Activated CD4-positive, alpha-beta memory T cell treated with anti-CD3 and anti-CD28 coated beads for 36 hours (primary cell): ENCODE measurements at places on chromosomes 13 and 19.

DNA sequence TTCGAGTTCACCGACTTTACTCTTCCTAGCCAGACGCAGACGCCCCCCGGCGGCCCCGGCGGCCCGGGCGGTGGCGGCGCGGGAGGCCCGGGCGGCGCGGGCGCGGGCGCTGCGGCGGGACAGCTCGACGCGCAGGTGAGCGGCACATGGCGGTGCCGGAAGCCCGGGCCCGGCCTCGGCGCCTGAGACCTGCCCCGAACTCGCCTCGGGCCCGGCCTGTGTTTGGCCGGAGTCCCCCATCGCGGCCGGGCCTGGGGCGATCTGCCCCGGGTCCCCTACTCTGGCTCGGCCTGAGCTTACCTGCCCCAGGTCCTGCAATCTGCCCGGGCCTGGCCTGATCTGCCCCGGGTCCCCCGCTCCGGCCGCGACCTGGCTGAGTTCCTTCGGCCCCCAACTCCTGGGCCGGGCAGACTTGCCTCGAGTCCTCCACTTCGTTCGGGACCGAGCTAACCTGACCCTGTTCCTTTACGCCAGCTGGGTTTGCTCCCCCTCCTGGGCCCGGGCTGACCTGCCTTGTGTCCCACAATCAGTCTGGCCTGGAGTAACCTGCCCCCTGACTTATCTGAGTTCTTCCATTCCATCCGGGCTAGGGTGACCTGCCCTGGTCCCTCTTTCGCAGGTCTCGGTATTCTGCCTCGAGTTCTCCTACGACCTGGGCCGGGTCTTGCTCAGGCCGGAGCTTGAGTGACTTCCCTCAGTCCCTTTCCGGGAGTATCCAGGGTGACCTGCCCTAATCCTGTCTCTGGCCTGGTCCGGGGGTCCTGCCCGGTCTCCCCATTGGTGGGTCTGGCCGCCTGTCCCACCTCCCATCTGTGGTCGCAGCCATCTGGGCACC lies 764 bp downstream of the UPF1 start:
- DNase-seq, result peak; percentile 53

DNA sequence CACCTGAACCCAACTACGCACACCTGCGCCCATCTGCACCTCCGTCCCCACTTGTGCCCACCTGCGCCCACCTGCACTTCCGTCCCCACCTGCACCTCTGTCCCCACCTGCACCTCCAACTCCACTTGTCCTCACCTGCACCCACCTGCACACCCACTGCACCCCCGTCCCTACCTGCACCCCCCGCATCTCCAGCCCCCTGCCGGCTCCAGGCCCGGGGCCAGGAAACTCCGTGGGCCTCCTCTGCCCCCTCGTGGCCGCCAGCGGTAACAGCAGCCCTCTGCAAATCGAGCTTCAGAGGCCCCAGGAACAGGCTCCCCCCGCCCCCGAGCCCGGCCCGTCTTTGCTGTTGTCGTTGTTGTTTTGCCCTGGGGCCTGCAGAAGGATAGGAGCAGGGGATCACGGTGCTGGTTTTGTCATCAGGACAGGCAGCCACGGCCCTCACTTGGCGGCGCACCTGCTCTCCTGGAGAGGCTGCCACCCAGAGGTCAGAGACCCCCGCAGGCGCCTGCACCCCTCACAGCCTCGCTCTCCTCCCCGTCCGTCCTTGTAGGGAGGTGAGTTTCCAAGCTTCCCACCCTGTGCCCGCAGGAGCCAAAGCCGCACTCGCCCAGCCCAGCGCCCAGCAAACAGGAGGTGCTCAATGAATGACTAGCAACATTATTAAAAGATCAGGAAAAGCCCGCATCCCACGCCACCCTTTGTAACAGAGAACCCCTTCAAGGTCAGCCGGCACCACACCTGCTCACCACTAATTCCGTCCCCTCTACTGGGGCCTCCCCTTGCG lies 65.4 kb downstream of the GNG7 start:
- DNase-seq, result peak; percentile 82

- no peak for DNase-seq
Measured at GRCh38 chr13:113207890-113208420, 514 bp downstream of the PCID2 start.

DNA sequence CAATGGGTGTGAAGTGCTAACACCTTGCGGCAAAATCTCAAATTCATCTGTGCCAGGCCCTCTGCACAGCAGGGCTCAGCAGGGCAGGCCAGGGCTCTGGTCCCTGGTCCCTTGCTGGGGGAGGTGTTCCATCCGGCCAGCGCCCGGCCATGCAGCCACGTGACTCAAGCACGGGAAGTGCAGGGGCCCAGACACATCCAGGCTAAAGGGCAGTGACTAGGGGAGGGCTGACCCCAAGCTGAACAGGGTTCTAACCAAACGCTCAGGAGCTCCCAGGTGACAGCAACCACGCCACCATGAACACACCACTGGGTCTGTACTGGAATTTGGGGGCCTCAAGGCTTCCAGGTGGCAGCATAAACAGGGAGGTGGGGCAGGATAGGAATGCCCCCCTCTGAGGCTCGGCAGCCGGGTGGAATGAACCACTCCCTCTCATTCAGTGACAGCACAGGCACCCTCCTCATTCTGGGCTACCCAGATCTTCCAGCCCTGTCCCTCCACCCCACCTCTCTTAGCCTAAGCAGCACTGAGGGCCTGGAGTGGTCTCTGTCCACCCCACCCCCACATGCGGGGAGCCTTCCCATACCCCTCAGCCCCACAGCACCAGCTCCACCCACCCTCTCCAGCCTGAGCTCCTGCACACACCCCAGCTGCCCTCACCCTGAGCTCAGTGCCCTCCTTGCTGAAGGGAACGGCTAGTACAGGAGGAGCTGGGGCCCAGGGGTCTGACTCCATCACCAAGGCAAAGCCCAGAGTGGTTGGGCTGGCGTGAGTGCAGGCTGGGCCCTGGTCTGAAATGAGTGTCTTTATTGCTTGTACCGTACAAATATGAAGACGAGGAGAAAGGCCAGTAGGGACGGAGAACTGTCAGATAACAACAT lies 5.3 kb upstream of the CCNP start:
- DNase-seq, result no peak

DNA sequence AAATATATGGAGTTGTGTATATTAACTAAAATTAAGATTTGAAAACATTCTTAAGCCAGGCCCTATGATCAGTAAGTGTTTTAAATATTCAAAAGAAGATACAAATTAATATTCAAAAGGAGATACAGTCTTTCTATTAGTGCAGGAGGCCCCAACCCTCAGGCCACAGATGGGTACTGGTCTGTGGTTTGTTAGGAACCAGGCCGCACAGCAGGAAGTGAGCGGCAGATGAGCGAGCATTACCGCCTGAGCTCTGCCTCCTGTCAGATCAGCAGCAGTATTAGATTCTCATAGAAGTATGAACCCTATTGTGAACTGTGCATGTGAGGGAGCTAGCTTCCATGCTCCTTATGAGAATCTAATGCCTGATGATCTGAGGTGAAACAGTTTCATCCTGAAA lies 232.9 kb downstream of the FOXO1 start:
- peak; percentile 70 for DNase-seq

DNA sequence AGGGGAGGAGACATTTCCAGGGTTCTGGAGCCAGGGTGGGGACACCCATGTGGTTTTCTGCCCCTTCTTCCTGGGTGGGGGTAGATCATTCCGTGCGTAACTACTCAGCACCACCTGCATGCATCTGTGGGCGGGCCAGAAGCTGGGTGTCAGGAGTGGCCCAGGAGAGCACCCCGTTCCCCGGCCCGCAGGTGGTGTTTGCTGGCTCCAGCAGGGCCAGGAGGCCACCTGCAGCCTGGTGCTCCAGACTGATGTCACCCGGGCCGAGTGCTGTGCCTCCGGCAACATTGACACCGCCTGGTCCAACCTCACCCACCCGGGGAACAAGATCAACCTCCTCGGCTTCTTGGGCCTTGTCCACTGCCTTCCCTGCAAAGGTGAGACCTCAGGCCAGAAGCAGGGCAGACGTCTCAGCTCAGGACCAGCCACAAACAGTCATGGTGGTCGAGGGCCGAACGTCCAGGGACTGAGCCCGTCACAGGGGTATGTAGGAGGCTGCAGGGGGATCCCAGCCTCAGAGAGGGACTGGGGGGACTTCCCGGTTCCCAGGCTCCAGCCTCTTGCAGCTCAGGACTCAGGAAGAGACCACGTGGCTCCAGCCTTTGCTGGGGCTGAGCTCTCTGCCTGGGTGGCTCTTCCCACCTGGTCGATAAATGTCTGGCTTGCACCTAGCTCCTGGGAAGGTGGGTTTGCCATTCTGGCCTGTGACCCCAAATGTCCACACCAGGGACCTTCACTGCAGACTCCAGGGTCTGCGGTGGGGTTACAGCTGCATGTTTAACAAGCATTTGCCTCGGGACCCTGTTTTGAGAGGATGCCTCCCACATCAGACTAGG lies 1.6 kb downstream of the FSTL3 start:
- no peak for DNase-seq

- no peak for DNase-seq
Measured at GRCh38 chr13:110500341-110500740, 61.2 kb downstream of the RAB20 start.

- no peak for DNase-seq
Measured at GRCh38 chr19:16022681-16023080, 53.6 kb upstream of the TPM4 start.

- no peak for DNase-seq
Measured at GRCh38 chr13:87669379-87669978, 1.7 kb upstream of the SLITRK5 start.

DNA sequence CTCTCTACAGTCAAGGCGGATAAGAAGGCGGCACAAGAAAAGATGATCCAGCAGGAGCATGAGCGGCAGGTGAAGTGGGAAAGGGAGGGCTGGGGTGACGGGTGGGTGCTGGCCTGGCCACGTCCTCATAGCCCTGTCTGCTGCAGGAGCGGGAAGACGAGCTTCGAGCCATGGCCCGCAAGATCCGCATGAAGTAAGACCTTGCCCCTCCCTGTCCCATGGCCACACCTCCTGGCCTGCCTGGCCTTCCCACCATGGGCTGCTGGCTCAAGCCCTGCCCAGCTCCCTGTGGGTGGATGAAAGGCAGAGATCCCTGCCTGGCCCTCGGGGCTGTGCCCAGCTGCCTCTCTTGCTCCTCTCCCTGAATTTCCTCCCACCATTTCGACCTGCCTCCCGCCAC lies 7.2 kb downstream of the ZNF296 start:
- no peak for DNase-seq

DNA sequence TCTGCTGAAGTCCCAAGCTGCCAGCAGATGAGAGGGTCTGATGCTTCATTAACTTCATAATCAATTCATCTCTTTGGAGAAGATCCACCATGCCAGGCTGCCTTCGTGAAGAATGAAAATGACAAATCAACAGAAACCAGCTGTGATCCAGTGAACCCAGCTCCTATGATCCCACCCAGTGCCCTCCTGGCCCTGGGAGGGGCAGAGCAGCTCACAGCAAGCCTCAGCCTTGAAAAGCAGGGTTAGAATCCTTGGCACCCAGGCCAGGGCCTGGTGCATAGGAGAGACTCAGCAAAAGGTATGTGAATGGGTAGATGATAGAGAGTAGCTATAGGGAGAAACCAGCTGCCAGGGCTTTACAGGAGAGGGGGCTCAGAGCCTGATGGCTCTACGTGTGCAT lies 43.6 kb upstream of the UQCRFS1 start:
- no peak for DNase-seq

DNA sequence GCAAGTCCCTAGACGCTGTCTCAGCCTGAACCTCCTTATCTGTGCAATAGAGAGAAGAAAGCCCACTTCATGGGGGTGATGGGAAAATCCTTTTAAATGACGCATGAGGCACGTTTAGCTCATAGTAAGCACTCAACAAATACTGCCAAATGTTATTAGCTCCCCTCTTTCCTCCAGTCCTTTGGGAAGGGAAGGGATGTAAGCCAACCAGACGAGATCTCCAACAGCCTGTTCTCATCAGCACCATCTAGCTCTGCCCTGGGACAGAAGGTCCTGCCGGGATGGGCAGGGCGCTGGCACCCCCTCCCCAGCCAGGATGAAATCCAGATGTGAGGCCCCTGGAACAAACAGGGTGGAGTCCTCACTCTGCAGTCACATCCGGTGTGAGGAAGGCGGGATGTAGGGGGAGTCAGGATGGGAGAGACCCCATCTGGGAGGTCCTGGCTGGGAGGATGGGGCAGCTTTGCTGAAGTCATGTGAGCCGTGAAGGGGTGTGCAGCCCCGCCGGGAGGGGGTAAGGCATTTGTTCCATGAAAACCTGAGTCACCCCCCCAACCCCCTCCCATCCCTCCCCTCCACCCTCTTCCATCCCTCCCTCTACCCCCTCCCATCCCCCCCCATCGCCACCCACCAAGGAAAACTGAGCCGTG lies 4.6 kb downstream of the S1PR2 start:
- DNase-seq, result no peak

GRCh38 chr13:45205124-45205523 lies 4.3 kb upstream of the KCTD4 start:
- no peak for DNase-seq

DNA sequence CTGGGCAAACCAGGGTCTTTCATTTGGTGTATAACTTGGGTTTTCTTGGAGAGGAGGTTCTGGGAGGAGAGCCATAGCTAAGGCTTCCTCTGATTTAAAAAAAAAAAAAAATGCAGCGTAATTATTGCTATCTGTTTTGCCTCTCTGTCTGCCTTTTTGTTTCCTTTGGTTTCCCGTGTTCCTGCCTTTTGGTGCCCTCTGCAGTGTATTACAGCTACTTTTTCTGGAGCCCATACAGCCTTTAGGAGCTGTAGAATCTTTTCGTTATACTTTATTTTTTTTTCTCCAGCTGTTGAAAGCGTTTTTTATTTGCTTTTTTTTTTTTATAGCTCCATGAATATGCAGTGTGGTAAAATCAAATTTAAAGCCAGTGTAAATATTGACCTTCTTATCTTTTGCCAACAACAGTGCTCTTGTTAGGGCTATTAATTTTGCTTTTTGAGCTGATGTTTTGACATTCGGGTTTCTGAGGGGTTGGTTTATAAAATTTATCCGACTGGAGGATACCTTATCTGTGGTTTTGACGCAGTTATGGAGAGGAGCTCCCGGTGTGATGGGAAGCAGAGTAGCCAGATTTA lies 38.1 kb downstream of the ZNF493 start:
- DNase-seq, result no peak

- no peak for DNase-seq
Measured at GRCh38 chr19:19402656-19403372, 2.7 kb upstream of the GATAD2A start.

- DNase-seq, result no peak
Measured at GRCh38 chr19:1206150-1206863, 729 bp downstream of the STK11 start.

- no peak for DNase-seq
Measured at GRCh38 chr19:3098515-3099346, 4.6 kb downstream of the GNA11 start.

DNA sequence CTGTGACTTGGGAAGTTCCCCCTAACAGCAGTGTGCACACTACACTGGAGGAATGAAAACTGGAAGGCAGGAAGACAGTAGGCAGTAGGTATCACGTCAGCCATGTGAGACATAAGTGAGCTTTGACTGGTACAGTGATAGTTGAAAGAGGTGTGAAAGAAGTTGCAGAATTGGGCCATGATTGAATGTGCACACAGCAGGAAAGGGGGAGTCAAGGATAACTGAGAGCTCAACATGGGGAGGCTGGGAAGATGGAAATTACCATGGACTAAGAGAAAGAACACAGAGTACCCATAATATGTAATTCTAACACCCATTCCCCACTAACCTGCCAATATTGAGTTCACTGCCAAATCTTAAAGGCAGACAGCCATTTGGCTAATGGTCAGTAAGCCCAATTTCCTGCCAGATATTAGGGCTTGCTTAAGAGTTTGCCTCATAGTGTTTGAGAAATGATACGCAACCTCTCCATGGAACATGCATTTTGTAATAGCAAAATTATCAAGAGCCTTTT lies 321.7 kb downstream of the DCT start:
- no peak for DNase-seq
